ENCODE measurements at places on chromosomes 1 and 21. TPM values are rescaled to one million over a fixed set of nuclear protein-coding genes. Genes with fewer than 3 reads are reported as not detected.

DNA sequence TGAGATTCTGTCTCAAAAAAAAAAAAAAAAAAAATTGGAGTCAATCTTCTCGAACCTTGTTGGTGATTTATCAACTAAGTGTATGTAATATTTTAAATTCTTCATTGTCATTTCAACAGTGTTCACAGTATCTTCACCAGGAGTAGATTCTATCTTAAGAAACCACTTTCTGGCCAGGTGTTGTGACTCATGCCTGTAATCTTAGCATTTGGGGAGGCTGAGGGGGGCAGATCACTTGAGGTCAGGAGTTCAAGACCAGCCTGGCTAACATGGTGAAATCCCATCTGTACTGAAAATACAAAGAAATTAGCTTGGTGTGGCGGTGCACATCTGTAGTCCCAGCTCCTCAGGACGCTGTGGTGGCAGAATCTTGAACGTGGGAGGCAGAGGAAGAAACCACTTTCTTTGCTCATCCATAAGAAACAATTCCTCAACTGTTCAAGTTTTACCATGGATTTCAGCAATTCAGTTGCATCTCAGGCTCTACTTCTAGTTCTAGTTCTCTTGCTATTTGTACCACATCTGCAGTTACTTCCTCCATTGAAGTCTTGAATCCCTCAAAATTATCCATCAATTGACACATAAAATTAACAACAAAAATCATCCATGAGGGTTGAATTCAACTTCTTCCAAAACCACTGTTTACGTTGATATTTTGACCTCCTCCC, 30.4 kb upstream of the EYA3 start:
- no peak for DNase-seq

DNA sequence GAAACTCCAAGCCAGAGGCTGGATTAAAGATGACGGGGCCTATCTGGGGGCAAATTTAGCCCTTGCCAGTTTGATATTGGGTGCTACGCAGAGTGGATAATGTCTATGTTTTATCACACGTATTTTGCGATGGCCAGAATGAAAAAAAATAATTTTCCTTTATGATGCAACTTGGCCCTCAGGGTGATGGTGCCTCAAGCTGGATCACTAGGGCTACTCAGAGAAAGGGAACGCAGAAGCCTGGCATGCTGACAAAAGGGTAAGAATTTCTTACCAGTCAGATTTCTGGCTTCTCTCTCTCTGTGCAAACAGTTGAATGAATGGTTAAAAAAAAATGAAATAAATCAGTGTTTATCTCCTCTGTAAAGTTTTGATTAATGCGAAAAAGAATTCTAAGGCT, 32.6 kb upstream of the NEK2 start:
- DNase-seq = no peak

- no peak for DNase-seq
Observed at GRCh38 chr1:41891199-41891896, 27.4 kb downstream of the HIVEP3 start.

GRCh38 chr21:42406201-42406621, 2.5 kb downstream of the UBASH3A start:
- no peak for DNase-seq

DNA sequence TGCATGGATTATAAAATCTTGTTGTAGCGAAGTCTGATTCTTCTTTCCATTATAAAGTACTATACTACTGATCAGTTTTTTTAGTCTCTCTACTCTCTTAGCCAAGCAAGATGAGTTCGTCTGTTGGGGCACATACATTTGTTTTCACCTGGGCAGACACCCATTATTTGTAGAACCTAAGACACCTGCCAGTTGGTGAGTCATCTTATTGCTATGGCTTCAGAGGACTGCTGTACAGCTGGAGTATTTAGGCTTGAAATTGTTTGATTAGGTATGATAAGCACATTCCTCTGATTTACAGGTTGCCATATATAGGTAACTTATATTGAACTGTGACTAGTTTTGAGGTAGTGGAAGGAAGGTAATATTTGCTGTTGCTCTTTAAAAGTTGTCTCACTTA, 17.2 kb downstream of the RBM15 start:
- DNase-seq = no peak

- no peak for DNase-seq
Observed at GRCh38 chr1:6157132-6157527, 23.0 kb downstream of the CHD5 start.

- no peak for DNase-seq
Observed at GRCh38 chr1:65233782-65234181, 75.6 kb upstream of the DNAJC6 start.

DNA sequence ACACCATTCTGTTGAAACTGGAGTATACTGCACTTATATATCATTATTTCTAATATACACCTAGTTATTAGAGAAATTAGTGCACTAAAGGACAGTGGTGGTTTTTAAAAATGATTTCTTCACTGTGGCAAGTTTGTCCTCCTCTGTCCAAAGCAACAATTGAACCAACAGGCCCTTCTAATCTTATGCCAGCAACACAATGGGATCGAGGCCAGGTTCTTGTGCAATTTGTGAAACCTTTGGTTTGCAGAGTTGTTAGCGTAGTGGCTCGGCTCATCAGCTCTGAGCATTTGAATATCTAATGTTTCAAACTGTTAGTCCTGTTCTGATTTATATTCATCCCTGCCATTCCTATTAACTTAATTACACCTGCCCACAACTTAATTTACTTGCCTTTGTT, 9.9 kb upstream of the LRRC39 start:
- peak; percentile 31 for DNase-seq

DNA sequence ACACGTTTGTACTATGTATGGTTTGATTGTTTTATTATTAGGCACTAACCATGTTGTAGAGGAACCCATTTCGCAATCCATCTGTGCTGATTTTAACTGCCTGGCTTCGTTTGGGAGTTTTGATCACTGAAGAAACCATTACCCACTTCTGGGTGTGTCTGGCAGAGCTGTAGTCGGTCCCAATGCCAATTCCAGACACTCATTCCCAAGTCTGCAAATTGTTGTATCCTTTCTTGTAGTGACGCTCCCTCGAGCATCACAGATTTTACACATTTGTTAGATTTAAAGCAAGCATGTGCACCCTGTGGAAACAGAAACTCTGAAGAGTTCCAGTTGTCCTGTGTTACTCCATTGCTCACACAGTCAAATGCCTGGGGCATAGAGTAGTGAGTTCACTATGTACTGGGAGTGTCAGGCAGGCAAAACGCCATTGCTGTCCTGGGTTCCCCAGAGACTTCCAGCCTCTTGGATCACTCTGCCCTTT, 31.0 kb upstream of the EFCAB14 start:
- DNase-seq = no peak

- no peak for DNase-seq
Observed at GRCh38 chr1:78375996-78376395, 114.8 kb upstream of the PTGFR start.

DNA sequence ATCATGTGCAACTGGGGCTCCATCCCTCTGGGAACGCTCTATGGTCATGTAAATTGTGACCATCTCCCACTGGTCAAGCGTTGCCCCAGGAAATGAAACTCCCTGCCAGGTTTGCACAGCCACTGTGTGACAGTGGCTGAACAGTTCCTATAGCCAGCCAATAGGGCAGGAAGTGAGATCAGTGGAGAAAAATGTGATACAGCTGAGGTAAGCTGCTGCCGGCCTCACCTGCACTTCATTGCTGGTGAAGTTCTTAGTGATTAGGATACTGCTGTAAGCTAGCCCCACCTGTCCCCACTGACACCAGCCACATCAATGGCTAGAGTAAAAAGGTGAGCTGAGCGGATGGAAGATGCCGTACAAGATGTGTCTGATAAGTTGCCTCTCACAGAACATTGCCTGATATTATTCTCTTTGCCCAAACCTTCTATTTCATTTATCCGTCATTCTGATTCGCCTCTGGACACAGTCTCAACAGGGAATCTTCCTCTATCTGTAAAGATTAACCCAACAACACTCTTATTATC, 38.4 kb upstream of the CDC42BPA start:
- DNase-seq = no peak

DNA sequence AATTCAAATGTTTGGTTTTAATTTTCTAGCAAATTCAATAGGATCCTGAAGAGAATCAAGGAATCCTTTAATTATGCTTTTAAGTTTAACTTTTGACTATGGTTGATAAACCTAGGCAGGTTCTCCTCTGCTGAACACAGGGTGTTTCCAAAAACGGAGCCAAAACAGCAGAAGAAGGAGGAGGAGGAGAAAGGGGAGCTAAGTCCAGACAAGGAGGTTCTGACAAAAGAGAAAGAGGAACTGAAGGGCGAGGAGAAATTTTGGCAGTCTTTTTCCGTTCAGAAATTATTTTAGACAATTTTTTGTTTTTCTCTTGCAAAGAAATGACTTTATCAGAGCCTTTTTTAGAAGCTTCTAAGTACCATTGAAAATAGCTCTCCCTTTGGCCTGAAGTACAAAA, 33.2 kb upstream of the FNBP1L start:
- no peak for DNase-seq

GRCh38 chr1:39886757-39887231, 3.5 kb upstream of the TRIT1 start:
- no peak for DNase-seq

- DNase-seq = no peak
Observed at GRCh38 chr1:217943361-217943760, 312.2 kb downstream of the SPATA17 start.

GRCh38 chr1:177978530-177978929, 8.7 kb upstream of the SEC16B start:
- DNase-seq = no peak

- no peak for DNase-seq
Observed at GRCh38 chr21:42304556-42305454, 10.4 kb downstream of the TFF3 start.

DNA sequence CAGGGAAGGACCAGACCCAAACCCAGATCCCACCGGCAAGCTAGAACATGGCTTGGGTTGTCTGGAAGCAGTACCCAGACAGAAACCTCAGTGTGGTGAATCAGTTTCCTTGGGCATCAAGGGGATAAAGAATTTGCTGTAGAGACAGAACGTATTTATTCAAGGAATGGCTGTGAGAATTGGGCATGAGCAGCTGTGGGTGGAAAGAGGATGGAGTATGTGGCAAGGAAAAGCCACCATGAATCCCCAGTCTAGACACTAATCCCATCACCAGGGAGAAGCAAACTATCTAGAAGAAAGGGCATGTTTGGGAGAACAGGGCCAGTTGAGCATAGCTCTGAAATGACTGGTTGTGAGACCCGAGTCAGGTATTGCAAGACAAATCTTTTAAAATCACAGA, 109.2 kb downstream of the TOMM20 start:
- DNase-seq = no peak

GRCh38 chr21:28834335-28835238, 158.1 kb downstream of the LTN1 start:
- DNase-seq = no peak

DNA sequence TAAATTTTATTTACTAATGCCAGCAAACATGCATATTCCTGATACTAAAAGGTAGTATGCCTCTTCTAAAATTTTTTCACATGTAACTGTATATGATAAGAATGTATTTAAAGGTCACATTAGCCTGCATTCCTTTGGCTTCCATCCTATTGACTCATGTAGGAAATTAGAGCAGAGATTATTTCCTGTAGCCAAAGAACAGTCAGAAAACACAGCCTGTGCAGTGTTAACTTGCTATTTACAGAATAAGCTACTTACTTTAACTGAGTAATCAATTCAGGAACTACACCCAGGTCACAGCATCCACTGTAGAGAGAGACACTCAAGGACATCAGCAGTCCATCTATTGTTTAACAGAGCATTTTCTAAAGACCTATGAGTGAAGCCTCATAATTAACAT, 154.5 kb upstream of the ADGRL4 start:
- no peak for DNase-seq

GRCh38 chr1:232445361-232446106, 184.4 kb downstream of the SIPA1L2 start:
- DNase-seq = no peak

GRCh38 chr1:207051191-207051943, at the start of gene YOD1:
Gene YOD1 (minus strand): TSS chr1:207051208. CDS start chr1:207051030, 178 bp downstream.
- no peak for DNase-seq

GRCh38 chr1:77014073-77014788, 147.0 kb downstream of the ST6GALNAC5 start:
- DNase-seq = no peak

- DNase-seq = no peak
Observed at GRCh38 chr1:218415726-218416125, 70.6 kb downstream of the TGFB2 start.

GRCh38 chr1:26307363-26307781, 936 bp upstream of the UBXN11 start:
- DNase-seq = no peak

DNA sequence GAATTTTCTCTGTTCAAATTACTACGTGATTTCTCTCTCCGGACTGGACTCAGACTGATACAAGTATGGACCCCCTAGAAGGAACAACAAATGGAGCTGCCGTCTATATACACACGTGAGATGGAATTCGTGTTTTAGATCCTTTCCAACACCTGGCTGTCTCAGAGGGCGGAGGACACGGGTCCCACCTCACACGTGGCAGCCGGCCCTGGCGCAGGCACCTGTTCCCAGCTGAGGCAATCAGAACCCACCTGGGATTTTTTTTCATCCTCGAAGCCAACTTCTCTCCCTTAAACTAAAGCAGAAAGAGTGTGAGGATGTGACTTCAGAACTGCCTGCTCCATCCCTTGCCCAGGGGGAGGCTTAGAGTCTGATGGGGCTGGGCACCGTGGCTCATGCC, 34.1 kb upstream of the SCCPDH start:
- DNase-seq = no peak

Gene PDC
- total RNA-seq = not detected

Gene CFHR4
- not detected for total RNA-seq

Gene MYCL
- not detected for total RNA-seq

Gene OR14A2
- not detected for total RNA-seq

Gene RNF2
- 20.6 TPM for total RNA-seq

Gene OR2L3
- not detected for total RNA-seq

Gene CLCA4
- total RNA-seq = not detected

Gene MYOC
- total RNA-seq = 29.4 TPM

Gene FYB2
- total RNA-seq = not detected

Gene IGFN1
- 0.12 TPM for total RNA-seq

Gene ESRRG
- total RNA-seq = 0.32 TPM

Gene AMPD1
- total RNA-seq = not detected

Gene VAV3
- total RNA-seq = 10.9 TPM

Gene PGLYRP3
- not detected for total RNA-seq

Gene GIPC2
- 15.9 TPM for total RNA-seq

Gene RAB42
- 8.2 TPM for total RNA-seq
